Right hindlimb (tissue), 1 donor: ENCODE measurements at places on chromosomes 6 and 20.

GRCh38 chr6:33962246-33963027 lies 158.6 kb upstream of the MLN start:
- DNase-seq, result no peak

DNA sequence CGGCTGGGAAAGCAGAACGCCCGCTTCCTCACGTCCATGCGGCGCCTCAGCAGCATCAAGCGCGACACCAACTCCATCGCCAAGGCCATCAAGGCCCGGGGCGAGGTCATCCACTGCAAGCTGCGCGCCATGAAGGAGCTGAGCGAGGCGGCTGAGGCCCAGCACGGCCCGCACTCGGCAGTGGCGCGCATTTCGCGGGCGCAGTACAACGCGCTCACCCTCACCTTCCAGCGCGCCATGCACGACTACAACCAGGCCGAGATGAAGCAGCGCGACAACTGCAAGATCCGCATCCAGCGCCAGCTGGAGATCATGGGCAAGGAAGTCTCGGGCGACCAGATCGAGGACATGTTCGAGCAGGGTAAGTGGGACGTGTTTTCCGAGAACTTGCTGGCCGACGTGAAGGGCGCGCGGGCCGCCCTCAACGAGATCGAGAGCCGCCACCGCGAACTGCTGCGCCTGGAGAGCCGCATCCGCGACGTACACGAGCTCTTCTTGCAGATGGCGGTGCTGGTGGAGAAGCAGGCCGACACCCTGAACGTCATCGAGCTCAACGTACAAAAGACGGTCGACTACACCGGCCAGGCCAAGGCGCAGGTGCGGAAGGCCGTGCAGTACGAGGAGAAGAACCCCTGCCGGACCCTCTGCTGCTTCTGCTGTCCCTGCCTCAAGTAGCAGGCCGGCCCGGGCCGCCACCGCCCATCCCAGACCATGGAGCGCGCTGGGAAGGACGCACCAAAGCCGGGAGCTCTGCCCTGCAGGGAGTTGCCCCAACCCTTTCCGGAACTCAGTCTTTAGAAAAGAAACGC lies 36.7 kb downstream of the STX11 start:
- DNase-seq, result no peak

- DNase-seq, result no peak
Measured at GRCh38 chr6:134352786-134353480, 35.0 kb upstream of the SGK1 start.

- peak; percentile 52 for DNase-seq
Measured at GRCh38 chr6:21984561-21984960, 312.3 kb downstream of the PRL start.

GRCh38 chr6:125508793-125509192 lies 207.0 kb upstream of the HDDC2 start:
- no peak for DNase-seq

DNA sequence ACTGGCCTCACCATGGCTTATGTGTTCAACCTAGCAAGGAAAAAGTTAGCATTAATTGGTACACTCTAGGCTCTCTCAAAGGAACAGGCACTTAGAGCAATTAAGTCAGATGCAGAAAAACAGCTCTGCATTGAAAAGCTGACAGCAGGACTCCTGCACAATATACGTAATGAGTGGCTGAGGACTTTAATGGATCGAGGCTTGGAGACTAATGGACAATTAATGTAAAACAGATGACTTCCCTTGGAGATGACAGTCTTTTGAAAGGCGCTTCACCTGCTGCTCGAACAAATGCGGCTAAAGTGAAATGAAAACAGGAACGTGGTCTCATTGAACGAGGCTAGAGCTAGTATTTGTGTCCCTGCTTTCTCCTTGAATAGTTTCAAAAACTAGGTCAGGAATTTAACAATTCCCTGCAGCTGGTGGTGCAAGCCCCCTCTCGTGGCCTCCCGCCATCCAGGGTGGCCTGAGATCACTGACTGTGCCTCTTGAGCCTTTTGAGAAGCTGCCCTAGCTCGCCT lies 137.1 kb downstream of the ELOVL4 start:
- peak; percentile 41 for DNase-seq

GRCh38 chr20:19775353-19776253 lies 17.5 kb downstream of the RIN2 start:
- DNase-seq, result no peak

- DNase-seq, result no peak
Measured at GRCh38 chr6:170082067-170082466, 208.8 kb downstream of the DLL1 start.

DNA sequence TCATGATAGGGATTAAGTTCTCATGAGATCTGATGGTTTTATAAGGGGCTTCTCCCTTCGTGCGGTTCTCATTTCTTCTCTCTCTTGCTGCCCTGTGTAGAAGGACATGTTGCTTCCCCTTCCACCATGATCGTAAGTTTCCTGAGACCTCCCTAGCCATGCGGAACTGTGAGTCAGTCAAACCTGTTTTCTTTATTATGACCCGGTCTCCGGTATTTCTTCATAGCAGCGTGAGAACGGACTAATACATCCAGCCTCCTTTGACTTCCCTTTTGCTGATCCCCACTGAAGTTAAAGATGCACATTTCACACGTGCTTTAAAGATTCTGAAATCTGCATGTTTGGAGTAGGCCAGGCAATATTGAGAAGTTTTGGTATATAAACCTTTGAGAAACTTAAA lies 543.1 kb downstream of the PRKN start:
- no peak for DNase-seq
